M059J (cell line): ENCODE measurements at places on chromosomes 6 and 20.

DNA sequence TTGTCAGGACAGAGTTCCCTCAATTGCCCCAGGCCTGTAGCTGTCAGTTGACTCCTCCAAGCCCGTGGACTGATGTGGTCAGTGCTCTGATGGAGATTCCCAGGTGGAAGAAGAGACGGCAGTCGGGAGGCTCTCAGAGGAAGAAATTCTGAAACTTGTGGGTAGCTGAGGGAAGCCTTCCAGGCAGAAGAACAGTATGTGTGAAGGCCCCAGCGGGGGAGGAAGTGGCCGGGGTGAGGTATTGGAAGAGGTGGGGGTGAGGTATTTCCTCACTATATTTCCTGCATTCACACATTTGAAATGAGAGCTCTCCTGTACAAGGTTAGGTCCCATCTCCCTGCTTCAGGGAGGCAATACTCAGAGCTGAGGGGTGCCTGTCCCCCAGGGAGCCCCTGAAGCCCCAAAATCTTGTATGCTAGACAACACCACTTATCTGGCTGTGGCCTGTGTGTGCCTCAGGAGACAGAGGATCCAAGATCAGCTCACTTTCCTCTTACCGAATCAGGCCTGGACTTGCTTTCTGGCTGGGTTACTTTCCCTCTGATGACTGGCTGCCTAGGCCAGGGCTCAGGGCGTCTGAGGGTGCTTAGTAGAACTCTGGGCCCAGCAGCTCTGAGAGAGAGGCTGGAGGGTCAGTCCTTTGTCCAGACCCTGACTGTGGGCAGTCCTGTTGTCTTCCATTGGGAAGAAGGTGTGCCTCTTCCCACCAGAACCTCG, 49.3 kb upstream of the MYL9 start:
- DNase-seq, result peak; percentile 83

- DNase-seq, result no peak
Measured at GRCh38 chr20:32538526-32538939, 46.6 kb downstream of the NOL4L start.

DNA sequence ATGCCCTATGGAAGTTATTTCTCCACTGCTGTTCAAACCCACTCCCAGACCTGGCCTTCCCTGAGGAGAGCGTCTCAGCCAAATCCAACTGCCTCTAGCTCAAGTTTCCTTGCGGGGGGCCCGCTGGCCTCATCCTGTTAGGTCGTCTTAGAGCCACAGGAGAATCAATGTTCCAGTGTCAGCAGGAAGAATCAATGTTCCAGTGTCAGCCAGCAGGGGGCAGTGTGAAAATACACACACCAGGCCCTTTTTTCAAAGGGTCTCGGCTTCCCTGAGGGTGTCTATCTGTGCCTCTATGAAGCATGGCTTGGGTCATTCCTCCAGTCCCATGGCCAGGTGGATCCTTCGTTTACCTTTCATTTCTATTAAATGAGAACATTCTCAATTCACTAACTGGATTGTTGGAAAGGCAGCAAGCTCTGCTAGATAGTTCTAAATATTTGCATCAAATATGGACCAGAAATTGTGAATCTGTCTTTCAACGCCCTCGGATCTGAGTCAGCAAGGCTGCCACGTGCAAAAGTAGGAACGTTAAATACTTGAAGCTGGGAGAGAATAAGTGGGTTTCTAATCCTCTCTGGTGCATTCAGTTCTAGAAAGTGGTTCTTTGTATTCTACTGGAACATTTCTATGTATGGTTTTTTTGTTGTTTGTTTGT, 19.2 kb downstream of the PRND start:
- DNase-seq, result peak; percentile 29

GRCh38 chr6:167130712-167131684, 8.1 kb downstream of the CCR6 start:
- DNase-seq, result peak; percentile 24

DNA sequence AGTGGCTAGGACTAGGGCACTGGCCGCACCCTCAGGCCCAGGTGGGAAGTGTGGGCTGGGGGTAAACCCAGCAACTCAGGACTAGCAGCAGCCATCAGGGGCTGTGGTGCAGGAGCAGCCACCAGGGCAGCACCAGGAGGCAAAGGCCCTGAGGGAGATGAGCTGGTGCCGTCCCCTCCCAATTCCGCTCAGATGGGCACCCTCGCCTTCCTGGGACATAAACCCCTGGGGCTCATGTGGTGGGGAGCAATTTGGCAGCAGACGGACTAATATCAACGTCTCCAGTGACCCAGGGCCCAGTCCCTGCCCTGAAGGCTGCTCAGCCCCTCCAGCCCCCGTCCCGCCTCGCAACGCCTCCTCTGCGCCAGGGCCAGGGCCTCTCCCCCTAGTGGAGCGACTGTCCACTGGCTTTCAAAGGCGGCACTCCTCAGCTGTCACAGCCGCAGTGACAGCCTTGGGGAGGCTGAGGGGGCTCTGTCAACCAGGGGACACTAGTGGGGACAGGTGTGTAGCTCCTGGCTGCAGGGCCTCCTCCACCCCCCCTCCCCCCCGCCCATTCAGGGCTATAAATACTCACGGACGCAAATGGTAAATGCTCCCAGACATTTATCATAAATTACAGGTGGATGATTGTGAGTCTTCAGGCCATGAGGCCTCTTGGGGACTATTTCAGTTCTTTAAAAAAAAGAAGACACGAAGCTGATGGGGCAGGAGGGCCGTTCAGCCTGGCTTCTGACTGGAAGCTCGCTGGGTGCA, 349.9 kb downstream of the ZFAND3 start:
- DNase-seq, result no peak

DNA sequence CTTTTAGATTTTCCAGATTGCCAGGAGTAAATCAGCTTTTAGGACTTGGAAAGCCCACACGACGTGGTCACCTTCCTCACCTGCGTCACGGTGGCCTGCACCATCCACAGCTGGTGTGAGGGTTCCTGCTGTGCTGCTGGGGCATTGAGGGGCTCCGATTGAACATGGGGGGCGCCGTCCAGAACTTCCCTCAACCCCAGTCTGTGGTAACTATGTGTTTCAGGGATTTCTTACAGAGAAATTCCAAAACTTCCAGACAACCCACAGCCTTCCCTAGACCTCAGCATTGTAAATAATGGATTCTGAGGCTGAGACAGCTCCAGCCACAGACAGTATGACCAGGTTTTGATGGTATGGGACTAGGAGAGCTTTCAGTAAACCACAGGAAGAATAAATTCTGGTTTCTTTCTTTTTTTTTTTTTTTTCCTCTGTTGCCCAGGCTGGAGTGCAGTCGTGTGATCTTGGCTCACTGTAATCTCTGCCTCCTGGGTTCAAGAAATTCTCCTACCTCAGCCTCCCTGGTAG, 46.7 kb upstream of the IRF4 start:
- DNase-seq, result peak; percentile 22

DNA sequence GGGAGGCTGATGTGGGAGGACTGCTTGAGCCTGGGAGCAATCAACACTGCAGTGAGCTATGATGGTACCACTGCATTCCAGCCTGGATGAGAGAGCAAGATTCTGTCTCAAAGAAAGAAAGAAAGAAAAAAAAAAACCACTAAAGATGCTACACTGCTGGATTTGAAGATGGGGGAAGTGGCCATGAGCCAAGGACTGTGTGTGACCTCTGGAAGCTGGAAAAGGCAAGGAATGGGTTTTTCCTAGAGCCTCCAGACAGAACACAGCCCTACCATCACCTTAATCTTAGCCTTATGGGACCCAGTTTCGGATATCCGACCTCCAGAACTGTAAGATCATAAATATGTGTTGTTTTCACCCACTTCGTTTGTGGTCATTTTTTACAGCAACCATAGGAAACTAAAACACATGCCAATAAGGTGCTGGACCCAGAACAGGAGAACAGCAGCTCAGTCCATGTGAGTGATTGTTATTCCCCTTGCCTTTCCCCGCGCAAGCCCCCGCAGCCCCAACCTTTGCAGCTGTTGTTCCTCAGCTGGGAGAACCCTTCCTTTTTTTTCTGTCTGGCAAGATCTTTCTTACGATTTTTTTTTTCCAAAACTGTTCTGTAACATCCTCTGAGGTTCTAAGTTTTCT, 11.1 kb upstream of the VAPB start:
- no peak for DNase-seq

GRCh38 chr6:169169375-169169774, 84.3 kb downstream of the THBS2 start:
- DNase-seq, result peak; percentile 79

- no peak for DNase-seq
Measured at GRCh38 chr20:9741996-9742395, 96.9 kb downstream of the PAK5 start.

- no peak for DNase-seq
Measured at GRCh38 chr6:11656491-11656890, 118.9 kb downstream of the TMEM170B start.
